B cell (primary cell): ENCODE measurements at places on chromosomes 16 and 17.

- no peak for DNase-seq
Observed at GRCh38 chr17:7363311-7363710, 8.4 kb downstream of the TMEM95 start.

- DNase-seq, result no peak
Observed at GRCh38 chr17:33016920-33017319, 25.3 kb downstream of the SPACA3 start.

- DNase-seq, result no peak
Observed at GRCh38 chr16:6926341-6926740, 406.3 kb upstream of the RBFOX1 start.

- DNase-seq, result peak; percentile 15
Observed at GRCh38 chr16:67534431-67534830, 5.8 kb downstream of the RIPOR1 start.

DNA sequence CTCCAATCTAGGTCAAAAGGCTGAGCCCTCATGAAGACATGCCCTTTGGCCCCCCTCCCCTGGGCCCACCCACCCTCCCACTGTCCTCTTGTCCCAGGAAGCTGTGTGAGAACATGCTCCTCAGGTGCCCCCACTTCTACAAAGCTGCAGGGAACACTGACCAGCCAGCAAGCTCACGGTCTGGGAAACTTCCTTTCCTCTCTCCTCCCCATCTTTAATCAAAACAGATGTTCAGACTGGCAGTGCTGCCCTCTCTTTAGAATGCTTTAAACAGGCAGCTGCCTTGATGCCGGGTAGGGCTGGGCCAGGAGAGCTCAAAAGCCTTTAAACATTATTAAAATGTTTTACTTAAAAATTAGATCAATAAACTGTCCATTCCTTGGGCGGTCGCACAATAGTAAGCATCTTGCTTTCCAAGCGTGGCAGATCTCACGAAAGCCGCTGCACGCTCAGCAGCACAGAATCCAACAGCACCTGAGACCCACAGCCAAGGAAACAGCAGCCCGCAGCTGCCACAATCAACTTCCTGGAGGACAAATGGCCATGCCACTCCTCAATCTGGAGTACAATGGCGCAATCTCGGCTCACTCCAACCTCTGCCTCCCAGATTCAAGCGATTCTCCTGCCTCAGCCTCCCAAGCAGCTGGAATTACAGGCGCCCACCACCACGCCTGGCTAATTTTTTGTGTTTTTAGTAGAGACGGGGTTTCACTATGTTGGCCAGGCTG is 399.2 kb downstream of the SLC39A11 start:
- DNase-seq, result no peak

GRCh38 chr16:7185165-7185564 is 147.5 kb upstream of the RBFOX1 start:
- DNase-seq, result no peak

GRCh38 chr17:35793257-35793656 is 2.2 kb downstream of the MMP28 start:
- DNase-seq, result no peak

GRCh38 chr17:47802341-47803022 is 19.1 kb downstream of the OSBPL7 start:
- DNase-seq, result peak; percentile 68

DNA sequence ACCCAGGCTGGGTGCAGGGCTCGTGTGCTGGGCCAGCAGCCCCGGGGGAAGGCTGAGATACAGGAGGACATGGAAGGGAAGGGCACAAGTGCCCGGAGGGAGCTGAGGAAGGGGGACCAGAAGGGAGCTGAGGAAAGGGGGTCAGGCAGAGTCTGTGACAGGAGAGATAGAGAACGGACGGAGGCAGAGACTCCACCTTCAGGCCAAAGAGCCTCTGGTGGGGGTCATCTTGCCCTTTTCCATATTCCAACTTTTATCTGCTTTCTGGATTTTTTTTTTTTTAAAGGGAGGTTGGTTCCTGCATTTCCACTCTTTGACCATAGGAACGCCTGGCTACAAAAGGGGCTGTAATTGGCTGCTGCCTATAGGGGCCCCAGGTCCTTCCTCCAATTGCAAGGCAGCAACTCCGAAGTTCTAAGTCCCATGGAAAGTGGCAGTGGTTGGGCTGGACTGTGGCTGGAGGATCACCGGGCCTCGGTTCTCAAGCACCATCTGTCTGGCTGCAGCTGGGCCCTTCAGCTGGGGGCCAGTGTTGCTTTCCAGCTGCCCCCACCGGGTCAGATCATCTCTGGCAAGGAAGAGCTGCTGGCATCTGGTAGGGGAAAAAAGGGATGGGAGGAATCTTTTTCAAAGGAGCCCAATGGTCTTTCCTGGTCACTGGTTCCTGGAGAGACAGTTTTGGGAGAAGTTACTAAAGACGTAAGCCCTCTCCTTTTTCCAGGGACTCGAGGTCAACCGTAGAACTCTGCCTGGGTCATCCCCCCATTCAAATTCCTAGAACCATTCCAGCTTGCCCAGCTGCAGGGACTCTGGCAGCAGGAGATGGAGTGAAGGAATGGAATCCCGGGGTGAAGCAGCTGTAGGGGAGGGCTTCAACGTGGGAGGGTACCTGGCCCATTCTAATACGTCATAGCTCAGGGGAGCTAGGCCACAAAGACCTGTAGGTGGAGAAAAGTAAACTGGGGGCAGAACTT is 13.1 kb upstream of the MRPS23 start:
- DNase-seq, result no peak

DNA sequence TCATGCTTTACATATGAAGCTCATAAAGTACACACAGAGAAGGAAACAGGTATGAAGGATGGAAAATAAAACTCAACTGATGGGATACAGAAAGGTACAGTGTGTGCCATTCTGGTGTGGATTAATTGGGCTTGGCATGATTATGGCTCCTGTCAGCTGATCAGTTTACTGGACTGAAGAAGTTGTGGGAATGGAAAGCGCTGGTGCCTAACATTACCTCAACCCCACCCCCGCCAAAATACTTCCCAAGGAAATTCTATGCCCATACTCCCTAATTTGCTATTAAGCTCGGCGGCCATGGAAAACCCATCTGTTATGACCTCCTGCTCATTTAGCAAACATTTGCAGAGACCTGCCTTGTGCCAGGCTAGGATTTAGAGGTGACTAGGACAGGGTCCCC is 16.6 kb upstream of the PMFBP1 start:
- no peak for DNase-seq

DNA sequence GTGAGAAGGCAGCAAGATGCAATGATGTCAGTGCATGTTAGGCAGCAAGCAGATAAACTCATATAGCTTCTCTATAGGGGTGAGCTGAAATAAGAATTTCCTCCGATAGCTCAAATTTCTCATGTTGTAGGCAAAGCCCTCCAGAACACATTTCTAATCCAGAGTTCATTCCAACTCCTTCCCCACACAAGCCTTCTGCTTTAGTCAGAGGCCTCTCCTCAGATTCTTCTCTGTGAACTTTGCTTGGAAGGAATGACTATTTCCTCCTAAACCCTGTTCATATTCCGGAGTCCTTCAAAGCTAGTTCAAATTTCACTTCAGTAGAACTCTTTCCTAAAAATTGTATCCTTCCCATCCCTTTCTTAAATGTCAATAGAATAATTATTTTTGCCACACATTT is 144.8 kb downstream of the KCNJ2 start:
- DNase-seq, result no peak

DNA sequence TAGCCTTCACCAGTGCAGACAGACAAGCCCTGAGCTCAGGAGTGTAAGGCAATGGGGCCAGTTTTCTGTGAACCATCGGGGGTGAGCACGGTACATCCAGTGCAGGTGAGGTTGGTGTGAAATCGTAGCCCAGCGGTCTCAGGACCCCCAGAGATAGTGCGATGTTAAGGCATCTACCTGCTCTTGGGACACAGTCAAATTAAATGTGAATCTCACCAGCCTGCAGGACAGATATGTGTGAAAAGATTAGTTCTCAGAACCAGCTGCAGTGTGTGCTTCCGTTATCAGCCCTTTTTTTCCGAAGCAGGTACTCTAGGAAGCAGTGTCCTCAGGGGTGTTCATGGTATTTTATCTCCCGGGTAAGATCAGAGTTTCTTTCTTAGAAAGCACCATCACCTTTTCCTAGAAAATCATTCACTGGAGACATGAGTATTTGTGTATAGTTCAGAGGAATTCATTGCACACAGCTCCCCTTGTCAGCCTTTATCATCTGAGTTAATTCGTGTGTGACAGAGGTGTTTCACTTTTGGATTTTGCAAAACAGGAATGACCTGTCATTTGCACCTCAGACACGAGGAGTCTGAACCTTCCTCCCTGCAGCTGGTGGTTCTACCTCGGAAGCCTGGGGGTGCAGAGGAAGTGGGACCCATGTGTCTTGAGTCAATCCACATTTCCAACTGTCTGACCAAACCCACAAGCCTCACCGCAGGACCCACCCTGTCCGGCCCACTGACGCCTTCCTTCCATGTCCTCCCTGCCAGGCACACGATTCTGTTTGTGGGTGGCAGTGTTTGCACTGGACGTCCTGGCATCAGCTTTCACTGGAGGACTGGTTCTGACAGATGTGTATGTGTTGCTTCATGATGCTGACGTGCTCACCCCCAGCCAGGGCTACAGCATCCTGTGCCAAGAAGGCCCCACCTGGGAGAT is 107.8 kb downstream of the CLEC16A start:
- DNase-seq, result peak; percentile 24

DNA sequence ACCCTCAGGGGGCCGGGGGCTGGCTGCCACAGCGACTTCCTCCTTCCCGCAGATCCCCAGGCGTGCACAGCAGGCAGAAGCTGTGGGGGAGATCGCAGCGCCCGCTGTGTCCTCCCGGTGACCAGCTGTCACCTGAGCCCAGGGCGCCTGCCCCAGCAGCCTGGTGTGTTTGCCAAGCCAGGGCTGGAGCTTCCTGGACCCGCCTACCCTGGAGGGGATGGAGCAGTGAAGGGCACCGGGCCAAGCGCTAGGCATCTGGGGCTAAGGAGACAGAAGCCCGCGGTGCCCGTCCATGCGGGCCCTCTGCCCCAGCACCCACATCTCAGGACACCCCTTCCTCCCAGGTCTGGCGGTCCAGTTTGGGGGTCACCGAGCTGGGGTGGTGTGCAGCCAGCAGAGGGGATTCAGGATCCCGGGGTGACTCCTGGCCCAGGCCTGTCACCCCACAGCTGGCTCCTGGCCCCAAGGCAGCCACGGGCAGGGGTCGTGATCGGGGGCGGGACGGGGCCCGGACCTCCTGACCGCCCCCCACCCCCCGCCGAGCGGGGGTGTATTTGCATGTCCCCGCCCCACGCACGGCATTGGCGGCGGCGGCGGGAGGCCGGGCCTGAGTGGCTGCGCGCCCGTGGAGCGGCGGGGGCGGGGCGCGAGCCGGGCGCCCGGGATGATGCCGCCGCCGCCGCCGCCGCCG is at the start of gene RAB26:
Gene RAB26, plus strand, starts transcription at position 645 of the 691 bp plus-strand sequence. CDS start 159 bp downstream, outside the sequence.
- DNase-seq, result peak; percentile 74

- DNase-seq, result no peak
Observed at GRCh38 chr17:10993126-10993525, 155.2 kb upstream of the PIRT start.

GRCh38 chr17:193841-194806 is 12.7 kb upstream of the DOC2B start:
- no peak for DNase-seq

- DNase-seq, result no peak
Observed at GRCh38 chr17:77830816-77831473, 127.6 kb upstream of the TNRC6C start.
